Colonic mucosa (tissue), 4 donors: ENCODE measurements at places on chromosomes 7 and 10. TPM values are rescaled to one million over a fixed set of nuclear protein-coding genes. Genes with fewer than 3 reads are reported as not detected.

The PIP gene
- not detected for total RNA-seq

The ZNF775 gene
- 11.3 TPM for total RNA-seq

The LRWD1 gene
- 19.6 TPM for total RNA-seq

The ASB15 gene
- total RNA-seq = not detected

The GJD4 gene
- total RNA-seq = not detected

The ZNF853 gene
- 0.91 TPM for total RNA-seq

The SPDYE11 gene
- not detected for total RNA-seq
